Progenitor cell of endocrine pancreas (in vitro differentiated cells): ENCODE measurements at places on chromosomes 12 and 14.

DNA sequence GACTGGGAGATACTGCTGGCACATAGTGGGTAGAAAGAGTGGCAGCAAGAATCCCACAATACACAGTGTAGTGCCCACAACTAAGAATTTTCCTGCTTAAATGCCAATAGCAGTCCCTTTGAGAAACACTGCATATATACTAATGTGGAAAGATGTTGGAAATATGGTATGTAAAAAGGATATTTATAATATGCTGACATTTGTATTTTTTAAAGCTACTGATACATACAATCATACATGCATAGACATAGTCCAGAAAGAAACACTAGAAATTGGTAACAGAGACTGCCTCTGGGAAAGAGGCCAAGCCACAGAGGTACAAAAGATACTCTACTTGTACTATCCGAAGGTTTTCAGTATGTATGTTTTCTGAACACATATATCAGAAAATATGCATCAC, 30.3 kb downstream of the TRIP11 start:
- DNase-seq = no peak
- no peak overlapping the region for H3K27ac ChIP-seq
- peaks cover 7% of the 10 kb centered on the region for H3K4me1 ChIP-seq
- peaks cover 29% of the 10 kb centered on the region for H3K36me3 ChIP-seq

DNA sequence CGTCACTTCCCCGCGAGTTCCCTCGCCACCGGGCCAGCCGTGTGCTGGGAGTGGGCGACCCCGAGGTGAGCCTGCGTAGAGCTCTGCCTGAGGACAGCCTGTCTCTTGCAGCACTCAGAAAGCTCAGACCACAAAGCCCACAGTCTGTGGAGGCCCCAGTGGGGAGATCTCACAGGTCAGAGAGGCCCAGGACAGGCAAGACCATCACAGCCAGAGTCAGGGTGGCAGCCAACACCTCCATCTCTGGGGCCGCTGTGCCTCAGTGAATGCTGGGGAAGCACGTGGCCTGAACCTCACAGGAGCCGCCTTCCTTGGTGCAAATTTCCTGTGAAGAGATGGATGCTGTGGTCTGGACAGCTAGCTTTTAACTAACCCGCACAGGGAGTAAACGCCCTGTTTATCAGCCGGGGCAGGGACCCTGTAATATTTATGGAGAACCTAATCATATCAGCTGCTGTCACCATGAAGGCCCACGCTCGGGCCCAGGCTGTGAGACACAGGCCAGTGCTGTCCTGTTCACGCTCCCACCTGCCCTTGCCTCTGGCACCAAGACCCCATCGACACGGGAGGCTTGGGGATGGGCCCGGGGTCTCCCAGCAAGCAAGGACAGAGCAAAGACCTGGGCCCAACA, 56.9 kb downstream of the CDC42BPB start:
- DNase-seq = no peak
- H3K27ac ChIP-seq = no peak overlapping the region
- H3K4me1 ChIP-seq = no peaks in the 10 kb centered on the region
- no peaks in the 10 kb centered on the region for H3K27me3 ChIP-seq
- H3K36me3 ChIP-seq = peaks cover 14% of the 10 kb centered on the region

DNA sequence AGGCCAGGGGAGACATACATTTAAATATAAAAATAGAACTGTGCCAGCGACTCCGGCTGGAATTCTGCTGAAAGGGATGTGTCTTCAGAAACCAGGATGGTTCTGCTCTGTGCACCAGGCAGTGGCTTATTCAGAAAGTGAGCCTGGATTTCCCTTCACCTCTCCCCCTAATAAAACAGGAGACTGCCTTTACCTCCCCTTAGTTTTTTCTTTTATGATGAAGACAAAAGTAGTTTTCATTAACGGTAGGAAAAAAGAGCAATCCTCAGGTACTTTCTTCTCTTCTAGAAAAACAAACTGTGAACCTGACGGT, 346 bp downstream of the SLC7A8 start:
- peaks cover 5% of the 10 kb centered on the region for H3K4me1 ChIP-seq
- H3K27me3 ChIP-seq = no peaks in the 10 kb centered on the region
- no peaks in the 10 kb centered on the region for H3K36me3 ChIP-seq
- H3K4me3 ChIP-seq = no peak overlapping the region
- no peak overlapping the region for H3K27ac ChIP-seq
- DNase-seq = no peak

GRCh38 chr14:22502007-22502406, 87.0 kb downstream of the DAD1 start:
- H3K4me1 ChIP-seq = peaks cover 17% of the 10 kb centered on the region
- H3K36me3 ChIP-seq = no peaks in the 10 kb centered on the region
- no peak overlapping the region for H3K27ac ChIP-seq
- H3K27me3 ChIP-seq = no peaks in the 10 kb centered on the region
- no peak overlapping the region for H3K4me3 ChIP-seq

- H3K27me3 ChIP-seq = no peaks in the 10 kb centered on the region
- H3K4me1 ChIP-seq = peaks cover 10% of the 10 kb centered on the region
- no peaks in the 10 kb centered on the region for H3K36me3 ChIP-seq
- no peak overlapping the region for H3K4me3 ChIP-seq
- no peak for DNase-seq
Measured at GRCh38 chr12:92370828-92371227, 225.2 kb upstream of the BTG1 start.

- H3K27me3 ChIP-seq = peaks cover 2% of the 10 kb centered on the region
- H3K4me3 ChIP-seq = no peak overlapping the region
- no peaks in the 10 kb centered on the region for H3K4me1 ChIP-seq
- H3K36me3 ChIP-seq = no peaks in the 10 kb centered on the region
- no peak for DNase-seq
Measured at GRCh38 chr12:55051197-55051947, 31.6 kb downstream of the NEUROD4 start.

GRCh38 chr12:19299765-19300164, 139.5 kb upstream of the AEBP2 start:
- DNase-seq = no peak
- peaks cover 40% of the 10 kb centered on the region for H3K36me3 ChIP-seq
- H3K27ac ChIP-seq = no peak overlapping the region
- H3K4me3 ChIP-seq = no peak overlapping the region

DNA sequence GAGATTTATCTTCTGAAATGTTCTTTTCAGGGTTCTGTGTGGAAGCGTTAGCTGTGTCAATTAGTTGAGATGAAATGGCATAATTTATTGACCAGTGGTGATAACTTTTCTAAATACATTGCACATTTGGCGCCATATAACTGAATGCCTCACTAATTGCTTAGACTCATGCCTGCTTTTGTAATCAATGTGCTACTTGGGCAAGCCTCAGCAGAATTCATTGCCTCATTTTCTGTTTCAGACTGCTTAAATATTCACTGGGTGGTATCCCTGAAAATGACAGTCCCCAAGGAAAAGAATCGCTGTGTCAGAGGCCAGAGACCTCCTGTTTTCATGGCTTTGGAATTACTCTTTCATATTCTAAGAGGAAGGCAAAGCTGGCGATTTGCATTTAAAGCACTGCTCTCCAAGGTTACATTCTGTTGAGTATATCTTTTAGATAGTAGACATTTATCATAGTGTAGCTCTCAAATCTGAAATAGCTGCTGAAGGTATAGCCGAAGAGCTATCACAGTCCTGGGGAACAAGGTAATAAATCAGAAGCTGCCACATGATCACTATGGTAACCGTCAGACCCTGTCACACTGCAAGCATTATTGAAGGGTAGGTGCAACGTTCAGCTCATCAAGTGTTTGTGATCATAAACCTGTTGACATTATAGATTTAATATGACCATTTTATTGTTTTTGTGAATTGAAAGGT, 297.3 kb upstream of the E2F7 start:
- no peak overlapping the region for H3K27ac ChIP-seq
- no peaks in the 10 kb centered on the region for H3K36me3 ChIP-seq
- no peak overlapping the region for H3K4me3 ChIP-seq
- no peaks in the 10 kb centered on the region for H3K27me3 ChIP-seq
- peaks cover 28% of the 10 kb centered on the region for H3K4me1 ChIP-seq

DNA sequence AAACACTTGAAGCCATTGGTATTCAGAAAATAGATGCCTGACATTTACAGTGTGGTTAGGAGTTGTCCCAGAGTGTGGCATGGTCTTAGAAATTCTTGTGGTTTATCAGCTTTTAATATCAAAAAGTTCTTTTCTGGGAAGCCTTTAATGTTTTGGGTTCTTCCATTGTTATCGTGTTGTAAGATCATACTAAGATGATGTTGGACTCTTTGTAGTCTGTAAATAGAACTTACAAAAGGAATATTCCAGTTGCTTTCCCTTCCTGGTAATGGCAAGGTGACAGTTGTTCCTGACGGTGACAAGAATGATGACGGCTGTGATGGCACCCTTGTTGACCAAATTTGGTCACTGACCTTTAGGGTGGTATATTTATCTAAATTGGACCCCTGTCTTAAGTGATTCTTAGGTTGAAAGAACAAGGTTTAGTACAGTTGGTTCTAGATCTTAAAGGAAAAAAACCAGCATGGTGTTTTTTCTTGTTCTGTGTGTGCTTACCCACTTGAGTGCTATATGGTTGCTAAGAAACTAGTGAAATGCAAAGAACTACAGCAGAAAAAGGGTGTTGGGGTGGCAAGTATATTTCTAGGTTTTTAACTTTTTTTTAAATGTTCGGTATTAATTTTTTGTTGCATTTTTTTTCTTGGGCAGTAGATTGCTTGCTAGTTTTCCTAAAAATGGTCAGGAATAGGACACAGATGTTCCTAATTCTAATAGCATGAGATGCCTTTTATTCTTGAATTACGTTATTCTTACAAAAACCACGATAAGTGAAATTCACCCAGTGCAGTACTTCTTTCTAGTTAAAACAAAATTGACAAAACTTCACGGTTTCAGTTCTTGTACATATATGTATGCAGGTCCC, 2.1 kb downstream of the ATP2A2 start:
- peak overlapping the region; percentile 96 for H3K27ac ChIP-seq
- H3K4me3 ChIP-seq = peak overlapping the region; percentile 94
- peaks cover 10% of the 10 kb centered on the region for H3K36me3 ChIP-seq

- peaks cover 16% of the 10 kb centered on the region for H3K36me3 ChIP-seq
- no peak overlapping the region for H3K4me3 ChIP-seq
- H3K27me3 ChIP-seq = no peaks in the 10 kb centered on the region
- no peak overlapping the region for H3K27ac ChIP-seq
- H3K4me1 ChIP-seq = no peaks in the 10 kb centered on the region
- no peak for DNase-seq
Measured at GRCh38 chr14:73684627-73685026, 29.6 kb downstream of the PNMA1 start.

DNA sequence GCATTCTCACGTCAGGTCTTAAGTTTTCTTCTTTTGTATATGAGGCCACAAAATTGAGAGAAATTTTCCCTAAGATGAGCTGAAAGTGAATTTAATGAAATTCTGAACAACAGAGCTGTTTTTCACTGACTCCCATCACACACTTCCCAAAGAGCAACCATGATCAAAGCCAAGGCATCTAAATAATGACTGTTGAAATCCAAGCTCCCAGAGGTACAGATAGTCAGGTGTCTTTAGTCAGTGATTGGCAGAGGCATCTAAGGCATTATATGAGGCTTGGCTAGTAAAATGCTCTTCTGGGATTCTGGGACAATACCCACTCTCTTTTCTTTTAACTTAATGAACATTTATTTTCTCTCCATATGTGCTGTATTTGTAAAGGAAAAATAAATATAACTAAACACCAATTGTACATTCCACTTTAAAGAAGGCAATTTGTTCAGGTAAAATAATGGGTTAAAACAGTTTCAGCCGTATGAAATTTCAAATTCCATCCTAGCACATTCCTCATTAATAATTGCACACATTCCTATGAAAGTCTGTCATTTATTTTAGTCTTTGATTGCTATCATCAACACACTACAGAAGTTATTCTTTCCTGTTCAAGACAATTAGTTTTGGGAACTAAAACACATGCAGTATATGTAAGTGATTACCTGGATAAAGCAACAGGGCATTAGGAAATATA, 871 bp upstream of the SSTR1 start:
- no peak for DNase-seq
- H3K27me3 ChIP-seq = peaks cover 68% of the 10 kb centered on the region
- H3K36me3 ChIP-seq = no peaks in the 10 kb centered on the region
- H3K27ac ChIP-seq = no peak overlapping the region
- peak overlapping the region; percentile 82 for H3K4me3 ChIP-seq
- peaks cover 21% of the 10 kb centered on the region for H3K4me1 ChIP-seq

DNA sequence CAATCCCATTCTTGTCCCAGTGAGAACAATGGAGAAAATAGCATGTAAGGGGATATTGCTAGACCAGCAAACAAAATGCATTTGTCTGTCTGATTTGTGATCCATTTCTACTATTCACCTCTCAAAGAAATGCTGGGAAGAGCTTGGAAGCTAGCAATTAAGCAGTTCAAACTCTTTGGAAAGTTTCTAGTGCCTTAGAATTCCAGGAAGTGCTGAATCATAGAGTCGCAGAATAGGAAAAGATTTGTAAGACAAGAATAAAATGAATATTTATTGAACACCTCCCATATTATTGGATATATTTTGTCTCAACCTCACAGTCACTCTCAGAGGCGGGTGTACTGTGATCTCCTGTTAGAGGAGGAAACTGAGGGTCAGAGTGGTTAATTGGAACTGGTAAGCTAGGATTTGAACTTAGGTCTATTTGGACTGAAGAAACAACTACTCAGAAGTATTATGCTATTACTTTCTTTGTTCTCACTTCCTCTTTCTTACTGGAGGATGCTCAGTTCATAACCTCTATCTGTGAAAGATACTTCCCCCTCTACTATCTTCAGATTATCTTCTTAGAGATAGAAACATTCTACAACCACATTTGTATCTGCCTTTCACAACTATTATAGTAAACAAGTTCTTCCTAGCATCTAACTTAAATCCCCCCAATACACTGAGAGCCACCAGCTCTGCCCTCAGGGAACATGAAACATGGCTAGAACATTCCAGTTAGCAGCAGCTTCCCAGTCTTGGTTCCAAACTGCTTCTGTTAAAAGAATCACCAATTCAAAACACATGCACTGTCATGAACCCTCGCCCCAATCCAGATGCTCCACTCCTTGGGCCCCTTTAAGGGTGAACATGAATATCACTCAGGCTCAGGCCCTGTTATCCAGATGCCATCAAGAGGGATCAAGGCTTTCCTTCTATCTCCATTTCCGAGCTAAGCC, 64.2 kb downstream of the DRAM1 start:
- H3K36me3 ChIP-seq = no peaks in the 10 kb centered on the region
- H3K27ac ChIP-seq = no peak overlapping the region
- no peak overlapping the region for H3K4me3 ChIP-seq
- peaks cover 41% of the 10 kb centered on the region for H3K27me3 ChIP-seq

DNA sequence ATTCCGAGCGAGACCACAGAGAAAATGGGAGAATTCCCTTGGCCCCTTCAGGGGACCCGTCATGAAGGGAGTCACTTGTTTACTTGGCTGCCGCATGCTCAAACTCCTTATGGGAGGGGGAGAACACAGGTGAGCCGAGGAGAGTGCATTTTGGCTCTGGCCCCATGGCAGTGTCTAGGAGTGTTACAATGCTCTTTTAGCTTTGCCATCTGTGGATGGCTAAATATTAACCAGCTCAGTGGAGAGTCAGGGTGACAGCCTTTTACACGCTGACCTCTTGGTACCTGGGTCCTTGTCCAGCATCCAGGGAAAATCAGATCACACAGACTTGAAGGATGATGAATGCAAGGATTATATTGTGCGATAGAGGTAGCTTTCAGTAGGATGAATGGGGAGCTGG, 146.4 kb upstream of the ATXN7L3B start:
- H3K4me1 ChIP-seq = no peaks in the 10 kb centered on the region
- no peak overlapping the region for H3K27ac ChIP-seq
- H3K4me3 ChIP-seq = no peak overlapping the region
- DNase-seq = no peak

GRCh38 chr14:22180045-22180444, 409.0 kb downstream of the DAD1 start:
- DNase-seq = no peak
- peaks cover 5% of the 10 kb centered on the region for H3K4me1 ChIP-seq
- no peaks in the 10 kb centered on the region for H3K36me3 ChIP-seq
- peak overlapping the region; percentile 39 for H3K27ac ChIP-seq

- no peaks in the 10 kb centered on the region for H3K27me3 ChIP-seq
- no peak for DNase-seq
- H3K27ac ChIP-seq = peak overlapping the region; percentile 92
- H3K4me3 ChIP-seq = peak overlapping the region; percentile 90
- H3K4me1 ChIP-seq = peaks cover 41% of the 10 kb centered on the region
- no peaks in the 10 kb centered on the region for H3K36me3 ChIP-seq
Measured at GRCh38 chr12:96397756-96398423, 2.3 kb downstream of the CDK17 start.
